NCI-H1105 (cell line): ENCODE measurements at places on chromosomes 1 and 21.

- DNase-seq, result no peak
Observed at GRCh38 chr1:107820801-107821200, 144.2 kb downstream of the VAV3 start.

DNA sequence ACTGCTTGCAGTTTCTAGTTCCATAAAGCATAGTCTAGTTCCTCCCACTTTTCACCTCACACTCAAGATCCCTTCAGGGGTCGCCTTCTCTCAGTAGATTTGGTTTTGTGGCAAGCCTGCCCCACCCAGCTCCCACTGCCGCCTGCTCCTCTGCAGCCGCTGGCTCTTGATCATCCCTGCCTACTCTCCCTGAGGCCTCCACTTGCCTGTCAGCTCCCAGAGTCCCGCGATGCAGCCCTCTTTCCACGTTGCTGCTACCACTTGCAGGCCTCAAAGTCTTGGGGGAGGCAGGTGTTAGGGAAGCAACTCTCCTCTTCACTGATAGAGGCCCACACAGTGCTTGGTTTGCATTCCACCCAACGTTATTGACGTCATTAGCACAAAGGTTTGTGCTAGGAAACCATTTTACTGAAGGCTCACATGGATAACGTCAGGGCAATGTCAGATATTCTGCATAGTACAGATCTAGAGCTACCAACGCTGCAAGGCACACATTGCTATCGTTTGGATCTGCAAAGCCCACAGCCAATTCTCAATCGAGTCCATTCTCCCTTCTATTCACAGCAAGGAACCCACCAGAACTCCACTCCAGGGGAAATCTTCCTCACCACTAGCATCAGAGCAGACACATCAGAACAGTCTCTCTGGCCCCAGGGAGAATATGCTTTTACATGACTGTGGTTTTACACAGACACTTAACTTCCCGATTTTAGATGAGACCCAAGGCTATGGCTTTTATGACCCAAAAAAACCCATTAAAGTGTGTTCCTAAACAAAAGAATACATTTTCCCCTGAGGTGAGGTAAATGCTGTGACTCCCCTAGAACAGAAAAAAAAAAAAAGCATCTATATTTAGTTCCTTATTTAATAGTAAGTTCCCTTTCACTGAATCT lies 519.5 kb upstream of the CAMK1G start:
- no peak for DNase-seq

- no peak for DNase-seq
Observed at GRCh38 chr1:114224196-114224907, 70.7 kb upstream of the SYT6 start.

DNA sequence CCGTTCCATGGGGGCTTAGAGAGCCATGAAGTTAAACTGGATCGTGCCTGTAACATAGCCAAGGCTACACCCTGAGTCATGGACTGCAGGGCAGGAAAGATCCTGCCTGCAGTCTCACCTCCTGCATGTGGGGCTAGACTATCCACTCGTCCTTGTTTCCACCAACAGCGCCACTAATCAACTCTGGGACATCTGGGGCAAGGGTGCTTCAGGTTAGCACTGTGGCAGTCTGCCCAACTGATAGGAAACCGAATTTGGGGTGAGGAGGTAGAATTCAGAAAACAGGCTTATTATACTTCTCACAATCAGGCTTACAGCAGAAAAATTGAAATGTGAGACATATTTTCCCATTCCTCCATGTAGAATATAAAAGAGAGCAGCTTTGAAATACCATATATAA lies 85.2 kb upstream of the ADAM30 start:
- no peak for DNase-seq

- DNase-seq, result no peak
Observed at GRCh38 chr1:185811073-185811709, 77.0 kb downstream of the HMCN1 start.

DNA sequence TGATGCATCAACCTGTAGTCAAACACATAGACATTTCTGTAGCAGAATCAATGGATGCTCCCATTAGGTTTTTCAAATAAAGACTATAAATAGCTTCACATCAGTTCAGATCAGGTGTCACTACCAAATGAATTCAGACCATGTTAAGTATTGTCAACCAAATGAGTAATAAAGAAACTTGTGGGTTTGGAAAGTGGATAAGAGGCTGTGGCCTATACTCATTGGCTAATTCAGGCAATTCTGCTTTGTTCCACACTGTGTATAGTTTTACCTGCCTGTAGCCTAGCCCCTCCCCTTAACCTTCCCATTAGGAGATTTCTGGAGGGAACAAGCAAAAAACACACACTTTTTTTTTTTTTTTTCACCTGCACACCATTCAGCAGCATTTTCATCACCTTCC lies 321.2 kb downstream of the HLX start:
- DNase-seq, result no peak

- DNase-seq, result no peak
Observed at GRCh38 chr1:39995973-39996393, 41.0 kb downstream of the MFSD2A start.

DNA sequence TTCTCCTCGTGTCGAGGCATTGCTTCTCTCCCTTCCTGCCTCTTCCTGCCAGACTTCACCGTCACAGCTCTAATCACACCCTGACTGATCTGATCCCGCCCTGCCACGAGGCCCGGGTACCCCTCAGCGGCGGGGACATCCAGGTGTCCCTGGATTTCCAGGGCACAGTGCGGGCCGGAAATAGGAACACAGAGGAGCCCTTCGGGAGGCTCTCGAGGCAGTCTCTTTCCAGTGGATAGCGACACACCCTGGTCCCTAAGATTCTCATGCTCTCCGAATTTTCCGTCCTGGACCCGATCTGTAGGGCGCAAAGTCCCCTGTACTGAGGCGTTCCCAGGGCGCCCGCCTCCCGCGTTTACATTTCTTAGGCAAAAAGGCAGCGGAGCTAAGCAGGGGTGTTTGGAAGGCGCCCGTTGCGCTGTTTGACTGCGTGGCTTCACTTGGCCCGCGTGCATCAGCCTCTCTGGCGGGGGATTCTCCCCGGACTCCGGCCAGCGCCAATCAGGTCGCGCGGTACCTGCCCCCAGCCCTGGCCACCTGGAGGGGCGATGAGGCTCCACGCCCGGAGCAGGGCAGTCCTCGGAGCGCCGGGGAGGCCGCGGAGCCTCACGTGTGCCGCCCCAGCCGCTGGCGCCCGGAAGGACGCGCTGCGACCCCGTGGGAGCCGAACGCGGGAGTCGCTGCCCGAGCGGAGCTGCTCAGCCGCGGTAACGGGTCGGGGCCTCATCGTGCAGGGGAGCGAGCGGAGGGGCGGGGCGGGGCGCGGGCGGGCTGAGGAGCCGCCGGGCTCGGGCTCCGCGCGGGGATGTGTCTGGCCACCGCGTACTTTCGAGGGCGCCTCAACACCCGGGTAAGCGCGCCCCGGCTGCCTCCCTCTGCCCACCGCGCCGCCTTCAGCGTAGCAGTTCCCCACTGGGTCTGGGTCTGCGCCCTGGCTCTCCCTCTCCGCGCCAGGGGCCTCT lies at the start of gene FAM163A:
Gene FAM163A (plus strand): TSS at position 575 of the 962 bp plus-strand sequence. CDS start 69,807 bp downstream, outside the sequence.
- DNase-seq, result peak; percentile 36

GRCh38 chr1:86491171-86491950 lies 22.6 kb downstream of the CLCA1 start:
- no peak for DNase-seq

DNA sequence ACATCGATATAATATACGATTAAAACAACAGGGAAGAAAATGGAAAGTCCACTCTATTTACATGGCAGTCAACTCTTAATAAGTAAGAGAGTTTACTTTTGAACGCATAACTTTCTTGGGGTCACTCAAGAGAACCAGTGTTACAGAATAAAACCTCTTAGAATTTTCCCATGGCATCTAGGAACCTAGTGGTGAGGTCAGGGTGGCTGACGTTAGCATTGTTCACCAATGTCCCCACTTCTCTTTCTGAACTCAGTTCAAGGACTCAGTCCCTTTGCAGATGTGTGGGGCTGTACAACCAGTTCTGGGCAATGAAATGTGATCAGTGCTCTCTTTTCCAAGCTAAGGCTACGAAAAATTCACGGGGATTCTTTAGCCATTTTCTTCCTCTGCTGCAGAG lies 2.6 kb upstream of the RNF2 start:
- no peak for DNase-seq

- DNase-seq, result no peak
Observed at GRCh38 chr1:22075718-22076117, 23.2 kb downstream of the CDC42 start.

DNA sequence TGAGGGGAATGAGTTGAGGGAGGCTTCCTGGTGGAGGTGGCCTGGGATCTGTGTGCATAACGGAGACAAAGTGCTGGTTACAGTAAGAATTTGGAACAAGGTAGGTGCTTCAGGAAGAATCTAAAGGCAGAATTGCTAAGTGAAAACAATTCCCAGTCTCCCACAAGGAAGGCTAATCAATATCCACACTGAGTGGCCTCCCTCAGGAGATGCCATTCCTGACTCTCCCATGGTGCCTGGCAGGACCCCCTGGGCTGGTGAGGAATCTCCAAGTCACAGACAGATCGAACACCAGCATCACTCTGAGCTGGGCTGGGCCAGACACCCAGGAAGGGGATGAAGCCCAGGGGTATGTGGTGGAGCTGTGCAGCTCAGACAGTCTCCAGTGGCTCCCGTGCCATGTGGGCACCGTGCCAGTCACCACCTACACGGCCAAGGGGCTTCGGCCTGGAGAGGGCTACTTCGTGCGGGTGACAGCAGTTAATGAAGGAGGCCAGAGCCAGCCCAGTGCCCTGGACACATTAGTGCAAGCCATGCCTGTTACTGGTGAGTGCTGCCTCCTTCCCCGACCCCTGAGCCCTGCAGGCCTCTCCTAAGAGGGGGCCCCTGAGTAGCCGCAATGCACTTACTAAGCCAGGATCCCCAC lies 30.7 kb downstream of the IGFN1 start:
- no peak for DNase-seq

GRCh38 chr21:28419811-28420210 lies 572.9 kb downstream of the LTN1 start:
- DNase-seq, result no peak

GRCh38 chr1:194813096-194813495 lies 1626.7 kb upstream of the B3GALT2 start:
- DNase-seq, result peak; percentile 0

- no peak for DNase-seq
Observed at GRCh38 chr21:34792504-34793089, 123.8 kb downstream of the CLIC6 start.

DNA sequence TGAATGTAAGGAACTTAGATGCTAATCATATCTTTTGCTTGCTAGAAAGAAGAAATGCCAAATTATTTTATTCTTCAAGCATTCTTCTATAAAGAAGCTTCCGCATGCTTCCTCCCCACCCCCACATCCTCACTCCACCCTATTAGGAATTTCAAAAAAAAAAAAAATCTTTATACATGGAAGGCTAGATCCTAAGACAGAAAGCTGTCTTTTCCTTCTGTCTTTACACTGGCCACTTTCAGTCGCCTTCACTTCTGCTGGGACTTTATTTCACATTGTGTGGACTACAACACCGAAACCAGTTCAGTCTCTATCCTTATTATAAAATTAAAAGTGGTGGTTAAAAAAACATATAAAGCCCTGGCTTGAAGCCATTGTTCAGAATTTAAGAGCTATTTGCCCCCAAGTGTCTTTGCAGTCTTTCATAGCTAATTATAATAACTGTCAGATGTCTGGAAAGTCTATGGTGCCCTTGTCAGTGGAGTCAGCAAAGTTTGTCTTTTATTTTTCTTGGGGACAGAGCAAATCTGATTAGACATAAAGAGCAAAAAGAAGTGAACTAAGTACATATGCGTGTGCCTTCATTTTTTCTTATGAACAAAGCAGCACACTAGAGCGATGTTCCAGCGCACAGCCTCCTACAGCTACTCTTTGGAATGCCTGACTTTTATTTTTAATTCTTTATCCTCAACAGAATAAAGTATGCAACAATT lies 297.7 kb downstream of the PTPRC start:
- DNase-seq, result peak; percentile 18

DNA sequence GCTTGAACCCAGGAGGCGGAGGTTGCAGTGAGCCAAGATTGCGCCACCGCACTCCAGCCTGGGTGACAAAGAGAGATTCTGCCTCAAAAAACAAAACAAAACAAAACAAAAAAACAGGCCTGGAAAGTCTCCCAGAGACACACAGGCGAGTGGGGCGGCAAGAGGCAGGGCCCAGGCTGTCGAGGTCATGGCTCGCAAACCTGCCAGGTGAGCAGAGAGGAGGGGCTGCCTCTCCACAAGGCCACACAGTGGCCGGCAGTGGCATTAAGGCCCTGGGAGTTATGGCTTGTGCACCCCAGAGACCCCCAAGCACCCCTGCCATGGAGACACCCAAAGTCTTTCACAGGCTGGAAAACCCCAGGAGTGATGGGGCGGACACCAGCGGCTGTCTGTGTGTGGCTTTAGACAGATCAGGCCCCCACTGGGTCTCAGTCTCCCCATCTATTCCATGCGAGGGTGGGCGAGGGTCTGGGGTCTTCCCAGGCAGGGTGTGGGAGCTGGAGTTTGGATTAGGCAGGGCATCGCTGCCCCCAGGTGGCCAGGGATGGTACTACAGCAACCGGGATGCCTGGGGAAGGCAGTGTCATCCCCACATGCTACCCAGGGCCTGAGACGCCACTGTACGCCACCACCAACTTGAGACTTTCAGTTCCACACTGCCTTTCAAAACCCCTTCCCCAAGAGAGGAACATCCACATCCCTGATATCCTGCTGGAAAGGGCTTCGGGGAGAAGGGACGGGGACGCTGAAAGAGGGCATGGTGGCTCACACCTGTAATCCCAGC lies 7.3 kb upstream of the CTRC start:
- DNase-seq, result peak; percentile 29

DNA sequence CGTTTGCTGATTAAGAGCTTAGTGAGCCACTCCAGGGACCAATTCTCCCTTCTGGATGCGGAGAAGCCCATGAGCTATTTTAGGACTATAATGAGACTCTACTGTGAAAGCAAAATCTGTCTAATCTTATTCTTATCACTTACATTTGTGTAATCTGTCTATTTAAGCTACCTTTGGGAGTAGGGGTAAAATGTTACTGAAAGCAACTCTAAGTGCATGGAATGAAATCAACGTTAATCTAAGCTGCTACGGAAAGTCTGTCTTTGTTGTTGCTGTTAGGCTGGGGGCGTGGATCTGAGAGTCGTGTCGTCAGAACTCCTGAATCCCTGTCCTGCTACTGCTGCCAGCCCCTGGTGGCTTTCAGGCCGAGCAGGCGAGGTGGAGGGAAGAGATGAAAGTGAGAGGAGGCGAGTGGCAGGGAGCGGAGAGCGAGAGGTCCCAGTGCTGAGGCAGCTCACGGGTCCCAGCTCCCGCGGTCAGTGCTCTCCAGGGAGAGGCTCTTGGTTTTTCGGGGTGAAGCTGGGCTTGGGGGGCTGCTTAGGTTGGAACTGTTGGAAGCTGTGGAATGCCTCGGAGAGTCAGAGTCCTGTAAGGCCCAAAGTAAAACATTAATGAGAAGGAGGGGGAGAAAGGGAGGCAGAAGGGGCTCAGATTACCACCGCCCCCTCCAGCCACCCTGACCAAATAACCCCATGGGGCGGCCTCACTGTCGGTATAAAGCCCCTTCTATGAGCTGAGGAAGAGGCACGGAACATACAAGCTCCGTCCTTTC lies 53.9 kb downstream of the COQ8A start:
- no peak for DNase-seq
